Stimulated activated CD8-positive, alpha-beta memory T cell treated with anti-CD3 and anti-CD28 coated beads, Interleukin-7, amount 100 ng/mL, for 1 hour (primary cell): ENCODE measurements at places on chromosomes 12 and 14.

DNA sequence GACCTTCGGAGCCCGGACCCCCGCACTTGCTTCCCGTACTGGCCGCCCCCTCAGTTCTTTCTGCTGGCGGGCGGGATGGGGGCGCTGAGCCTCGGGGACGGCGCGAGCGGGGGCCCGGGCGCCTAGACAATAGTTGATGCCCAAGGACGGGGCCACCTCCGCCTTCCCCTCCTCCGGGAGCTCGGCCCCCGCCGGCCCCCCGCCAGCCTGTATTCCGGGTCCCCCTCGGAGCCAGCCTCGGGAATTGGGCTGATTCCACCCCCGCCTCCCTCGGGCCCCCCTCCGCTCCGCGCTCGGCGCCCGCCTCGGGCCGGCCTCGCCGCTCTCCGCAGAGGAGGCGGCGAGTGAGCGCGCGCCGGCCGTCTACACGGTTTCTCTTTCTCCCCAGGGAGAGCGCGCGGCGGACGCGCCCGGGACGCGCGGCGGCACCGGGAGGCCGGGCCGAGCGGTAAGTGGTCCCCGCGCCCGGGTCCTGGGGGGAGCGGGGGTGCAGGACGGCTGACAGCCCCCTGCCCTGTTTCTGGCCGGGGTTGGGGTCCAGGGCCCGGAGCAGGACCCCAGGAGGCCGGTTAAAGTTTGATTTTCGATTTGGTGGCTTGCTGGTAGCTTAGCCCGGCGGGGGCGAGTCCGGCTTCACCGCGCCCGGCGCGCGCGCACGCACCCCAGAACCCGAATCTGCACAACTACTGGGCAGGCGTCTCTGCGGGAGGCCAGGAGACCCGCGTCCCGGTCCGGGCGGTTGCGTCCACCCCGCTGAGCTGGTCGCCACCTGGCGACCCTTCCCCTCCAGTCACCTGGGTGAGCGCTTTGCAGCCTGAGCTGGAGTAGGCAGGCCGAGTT lies 413.7 kb downstream of the PCNX1 start:
- peak; percentile 20 for DNase-seq

DNA sequence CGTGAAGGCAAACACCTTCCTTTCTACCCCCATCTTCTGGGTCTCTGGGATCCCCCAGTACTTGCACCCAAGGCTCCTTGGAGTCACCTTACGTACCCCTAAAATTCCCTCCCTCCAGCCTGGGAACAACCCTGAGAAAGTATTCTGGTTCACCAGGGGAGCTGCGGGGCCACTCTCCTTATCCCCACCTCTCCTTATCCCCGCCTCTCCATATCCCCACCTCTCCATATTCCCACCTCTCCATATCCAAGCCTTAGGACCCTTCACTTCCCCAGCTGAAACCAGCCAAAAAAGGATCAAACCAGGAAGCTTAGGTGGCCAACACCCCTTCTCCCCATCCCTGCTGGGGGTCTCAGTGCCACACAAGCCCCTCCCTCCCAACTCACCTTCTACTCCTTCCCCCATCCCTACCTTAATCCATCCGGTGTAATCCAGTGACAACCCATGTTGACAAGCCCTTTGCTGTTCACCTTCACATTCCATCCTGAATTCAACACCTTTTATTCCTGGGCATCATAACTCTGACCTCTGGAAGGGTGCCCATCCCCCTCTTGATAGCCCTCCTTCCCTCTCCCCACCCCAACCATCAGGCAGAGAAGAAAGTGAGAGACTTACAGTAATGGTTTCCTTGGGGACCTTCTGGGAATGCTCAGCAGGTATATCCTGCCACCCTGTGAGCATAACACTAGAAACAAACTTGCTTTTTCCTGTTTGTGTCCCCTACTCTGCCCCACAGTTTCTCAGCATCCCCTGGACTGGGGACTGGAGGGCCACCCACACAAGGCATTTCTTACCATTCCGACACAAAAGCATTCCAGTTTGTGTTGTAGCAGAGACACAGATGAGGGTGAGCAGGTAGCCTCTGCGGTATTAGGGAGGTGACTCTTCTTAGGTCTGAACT lies 1.6 kb upstream of the MSI1 start:
- DNase-seq = no peak

- DNase-seq = no peak
These were observed 141.7 kb downstream of the PIK3C2G start for GRCh38 chr12:18402872-18403611.

DNA sequence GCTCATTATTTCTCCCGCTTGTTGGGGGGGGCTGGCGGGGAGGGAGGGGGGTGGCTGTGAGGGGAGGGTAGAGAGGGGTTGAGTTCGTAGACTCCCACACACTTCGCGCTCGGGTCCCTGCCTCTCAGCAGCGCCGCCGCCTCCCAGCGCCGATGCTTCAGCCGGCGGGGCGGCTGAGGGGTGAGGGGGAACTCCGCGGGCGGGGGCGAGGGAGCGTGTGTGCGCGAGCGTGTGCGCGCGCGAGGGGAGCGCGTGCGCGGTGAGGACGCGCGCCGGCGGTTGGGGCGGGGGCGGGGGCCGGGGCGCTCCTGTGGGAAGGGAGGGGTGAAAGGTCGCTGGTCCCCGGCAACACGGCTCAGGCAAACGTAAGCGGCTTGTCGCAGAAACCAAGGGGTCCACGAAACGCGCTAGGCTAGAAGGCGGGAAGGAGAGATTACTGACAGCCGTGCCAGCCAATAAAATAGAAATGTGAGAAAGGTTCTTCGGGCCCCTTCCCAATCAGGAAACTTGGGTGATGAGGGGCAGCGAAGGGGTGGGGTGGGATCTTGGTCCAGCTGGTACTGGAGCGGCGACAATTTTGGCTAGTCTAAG lies 343 bp upstream of the NOVA1 start:
- no peak for DNase-seq

GRCh38 chr14:39740454-39740853 lies 308.2 kb upstream of the FBXO33 start:
- no peak for DNase-seq

DNA sequence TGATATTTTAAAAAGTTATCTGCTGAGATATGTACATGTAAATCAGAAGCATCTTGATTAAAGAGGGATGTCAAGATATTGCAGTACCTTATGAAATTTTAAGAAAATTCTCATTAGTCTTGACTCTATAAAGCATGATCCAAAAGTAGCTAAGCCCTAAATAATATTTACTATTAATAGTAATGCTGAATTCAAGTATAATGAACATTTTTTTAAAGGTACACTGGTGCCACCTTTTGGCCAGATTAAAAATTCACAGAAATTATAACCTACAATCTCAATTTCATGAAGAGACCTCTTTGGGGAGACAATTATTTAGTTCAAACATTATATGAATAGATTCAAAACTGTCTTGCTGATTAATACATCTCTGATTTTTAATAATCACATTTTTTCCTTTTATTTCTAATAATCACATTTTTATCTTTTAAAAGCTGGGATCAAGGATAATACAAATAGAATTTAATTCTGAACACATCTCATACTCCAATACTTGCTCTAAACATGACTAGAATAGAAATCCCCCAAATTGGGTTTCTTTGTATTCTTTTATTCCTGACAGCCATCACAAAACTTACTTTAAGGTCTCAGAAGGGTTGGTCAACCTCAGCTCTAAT lies 13.4 kb downstream of the AKAP5 start:
- DNase-seq = no peak

GRCh38 chr12:106645465-106646330 lies 62.9 kb downstream of the RFX4 start:
- no peak for DNase-seq

DNA sequence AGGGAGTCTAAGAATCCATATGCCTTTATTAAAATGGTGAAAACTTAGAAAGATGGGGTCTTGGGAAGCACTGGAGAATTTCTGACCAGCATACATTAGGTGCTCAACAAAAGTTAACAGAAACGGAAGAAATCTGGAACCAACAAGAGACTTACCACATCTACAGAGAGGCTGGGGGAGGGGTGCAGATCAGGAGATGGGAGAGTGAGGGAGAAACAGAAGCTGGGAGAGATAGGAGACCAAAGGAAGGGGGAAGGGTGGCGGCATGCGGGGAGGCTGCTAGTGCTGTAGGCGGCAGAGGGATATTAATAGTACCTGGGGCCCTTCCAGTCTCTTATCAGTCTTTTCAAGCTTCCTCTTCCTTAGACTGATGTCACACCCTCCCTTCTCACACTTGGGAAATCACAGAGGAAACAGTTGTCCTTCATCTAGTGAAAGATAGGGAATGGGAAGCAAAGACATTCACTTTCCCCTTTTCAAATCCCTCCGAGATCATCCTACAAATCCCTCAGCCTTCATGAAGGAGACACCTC lies 18.1 kb downstream of the ZBTB39 start:
- no peak for DNase-seq

DNA sequence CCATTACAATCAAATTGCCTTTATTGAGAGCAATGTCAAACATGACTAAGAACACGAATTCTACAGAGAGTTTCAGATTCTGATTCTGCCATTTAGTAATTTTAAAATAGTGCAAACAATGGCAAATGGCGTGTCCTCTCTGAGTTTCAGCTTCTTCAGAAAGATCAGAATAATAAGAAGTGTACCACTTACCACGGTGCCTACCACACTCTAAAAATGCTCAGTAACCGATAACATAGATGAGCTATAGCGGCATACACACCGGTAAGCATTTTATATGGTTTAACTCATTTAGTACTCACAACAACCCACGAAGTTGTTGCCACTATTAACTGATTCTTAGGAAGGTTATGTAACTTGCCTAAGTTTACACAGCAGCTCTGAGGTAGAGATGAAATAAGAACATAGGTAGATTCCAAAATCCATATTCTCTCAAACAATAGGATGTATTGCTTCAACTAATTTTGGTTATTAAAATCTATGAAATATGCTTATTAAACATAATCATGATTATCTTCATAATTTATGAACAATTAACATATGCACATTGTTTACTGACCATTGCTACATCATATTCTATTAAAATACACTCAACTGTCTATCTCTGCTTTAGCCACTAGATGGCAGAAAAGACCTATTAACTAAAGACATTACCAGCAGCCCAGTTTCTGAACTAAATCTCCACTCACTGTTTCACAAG lies 38.3 kb downstream of the SLC6A15 start:
- DNase-seq = no peak

DNA sequence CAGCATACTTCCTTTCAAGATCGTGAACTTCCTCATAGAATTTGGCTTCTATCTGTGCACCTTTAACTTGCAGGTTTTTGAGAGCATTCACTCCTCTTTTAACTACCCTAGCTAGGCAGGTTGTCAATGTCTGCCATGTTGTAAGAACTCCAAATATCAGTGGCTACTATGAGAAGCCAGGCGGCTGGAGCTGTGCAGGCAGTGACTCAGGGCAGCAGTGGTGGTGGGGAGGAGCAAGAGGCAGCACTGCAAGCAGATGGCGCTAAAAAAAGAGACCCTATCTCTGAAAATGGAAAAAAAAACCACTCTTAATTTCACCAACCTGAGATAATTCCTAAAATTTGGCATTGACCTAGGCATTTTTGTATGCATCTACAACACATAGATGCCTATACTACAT lies 28.5 kb downstream of the YARS2 start:
- no peak for DNase-seq
